ENCODE measurements at places on chromosomes 13 and 19.

DNA sequence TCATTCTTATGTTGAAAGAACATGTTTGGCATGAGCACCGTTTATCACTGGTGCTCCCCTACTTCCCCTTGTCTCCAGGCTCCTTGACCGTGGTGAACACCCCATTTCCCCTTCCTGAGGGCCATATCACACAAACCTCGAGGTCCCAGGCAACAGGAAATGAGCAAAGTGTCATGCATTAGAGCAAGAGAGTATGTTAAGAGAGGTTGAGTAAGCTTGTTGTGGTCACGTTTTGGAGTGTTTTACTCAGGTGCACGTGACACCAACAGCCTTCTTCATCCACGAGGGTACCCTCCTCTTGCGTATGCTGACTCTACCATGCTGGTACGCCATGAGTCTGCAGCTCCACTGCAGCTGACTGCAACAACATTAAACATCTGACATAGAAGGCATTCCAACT, 482.2 kb upstream of the NBEA start:
- no peak for DNase-seq

- no peak for DNase-seq
These were observed 126.3 kb upstream of the SLC7A1 start for GRCh38 chr13:29721766-29722165.

GRCh38 chr13:91572439-91572838, 174.0 kb downstream of the GPC5 start:
- no peak for DNase-seq

DNA sequence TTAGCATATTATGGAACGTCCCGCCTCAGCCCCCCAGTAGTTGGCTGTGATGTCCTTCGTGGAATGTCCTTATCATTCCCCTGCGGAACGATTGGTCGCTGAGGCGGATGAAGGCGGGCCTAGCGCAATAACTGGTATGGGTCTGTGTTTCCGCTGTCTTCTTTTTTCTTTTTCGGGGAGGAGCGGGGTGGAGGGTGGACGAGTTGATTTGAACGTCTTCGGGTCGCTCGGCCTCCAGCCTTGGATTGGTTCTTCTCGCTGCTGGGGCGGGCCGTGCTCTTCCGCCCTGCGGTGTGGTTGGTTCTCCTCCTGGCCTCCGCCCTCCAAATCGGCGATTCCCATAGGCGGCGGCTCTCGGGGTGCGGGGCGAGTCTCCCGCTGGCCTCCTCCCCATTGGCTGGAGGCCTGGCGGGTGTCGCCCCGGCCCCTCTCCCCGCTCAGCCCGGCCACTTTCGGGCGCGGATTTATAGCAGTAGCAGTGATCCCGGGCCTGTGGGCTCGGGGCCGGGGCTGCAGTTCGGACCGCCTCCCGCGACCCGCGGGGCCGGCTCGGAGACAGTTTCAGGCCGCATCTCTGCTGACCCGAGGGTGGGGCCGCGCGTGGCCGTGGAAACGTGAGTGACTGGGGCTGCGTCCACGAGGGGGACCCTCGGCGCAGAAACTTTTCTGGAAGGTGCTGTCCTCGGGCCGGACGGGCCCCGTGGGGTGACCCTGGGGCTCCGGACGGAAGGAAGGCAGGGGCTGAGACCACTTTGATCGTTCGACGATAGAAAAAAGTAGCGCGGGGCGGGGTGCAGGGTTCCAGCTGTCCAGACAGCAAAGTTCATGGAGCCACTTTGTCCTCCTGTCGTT, 2.1 kb downstream of the ING1 start:
- peak; percentile 100 for DNase-seq

- no peak for DNase-seq
These were observed 92.5 kb downstream of the UQCRFS1 start for GRCh38 chr19:29120466-29120865.

GRCh38 chr19:15251010-15251748, 18.9 kb upstream of the EPHX3 start:
- DNase-seq, result peak; percentile 25

All from foreskin melanocyte (primary cell).